Cortex of kidney (tissue), 1 donor: ENCODE measurements at places on chromosomes 3 and 15.

DNA sequence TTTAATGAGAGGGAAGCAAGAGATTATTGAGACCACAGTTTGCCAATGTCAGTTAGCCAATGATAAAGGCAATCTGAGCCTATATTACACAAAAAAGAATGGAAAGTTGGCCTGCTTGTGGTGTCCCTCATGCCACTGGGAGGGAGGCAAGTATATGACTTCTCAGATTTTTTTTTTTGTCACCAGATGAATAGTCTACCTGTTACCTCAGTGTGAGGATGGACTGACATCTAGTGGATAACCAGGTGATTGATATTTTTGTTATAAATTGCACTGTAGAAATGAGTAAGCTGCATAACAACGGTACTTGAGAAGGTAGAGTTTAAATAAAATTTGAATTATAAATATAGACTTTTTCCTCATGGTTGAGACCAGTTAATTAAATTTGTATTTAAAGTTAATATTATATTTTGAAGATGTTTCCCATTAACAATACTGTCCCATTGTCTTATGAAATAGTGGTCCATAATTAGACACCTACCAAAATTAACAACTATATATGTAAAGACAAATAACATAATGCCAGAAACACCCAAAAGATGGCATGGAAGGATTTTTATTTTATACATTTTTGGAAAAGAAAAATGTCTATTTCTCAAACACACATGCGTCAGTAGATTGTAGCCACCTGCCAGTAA is 237.8 kb upstream of the GADL1 start:
- no peak for DNase-seq

GRCh38 chr15:93019090-93019489 is 69.9 kb downstream of the RGMA start:
- no peak for DNase-seq

- DNase-seq, result no peak
These were observed 175.2 kb upstream of the SOX14 start for GRCh38 chr3:137588871-137589270.

GRCh38 chr3:157412323-157412855 is 24.3 kb upstream of the PTX3 start:
- DNase-seq, result no peak

DNA sequence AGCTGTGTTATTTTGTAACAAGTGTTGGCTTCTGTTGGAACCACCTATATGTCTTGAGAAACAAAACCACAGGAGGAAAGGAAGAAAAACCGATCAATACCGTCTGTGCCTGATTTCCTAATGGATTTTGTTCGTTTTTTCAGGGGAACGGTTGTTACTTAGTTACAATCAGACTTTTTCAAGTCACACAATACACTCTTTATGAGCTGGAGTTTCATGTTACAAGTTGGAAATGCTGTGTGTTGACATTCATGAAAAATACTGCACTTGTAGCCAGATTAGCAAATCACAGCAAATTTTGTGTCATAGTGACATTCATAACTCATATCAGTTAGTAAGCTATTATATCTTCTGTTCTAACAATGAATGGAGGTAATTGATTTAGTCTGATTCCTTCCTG is 78.9 kb downstream of the SLTM start:
- DNase-seq, result no peak

DNA sequence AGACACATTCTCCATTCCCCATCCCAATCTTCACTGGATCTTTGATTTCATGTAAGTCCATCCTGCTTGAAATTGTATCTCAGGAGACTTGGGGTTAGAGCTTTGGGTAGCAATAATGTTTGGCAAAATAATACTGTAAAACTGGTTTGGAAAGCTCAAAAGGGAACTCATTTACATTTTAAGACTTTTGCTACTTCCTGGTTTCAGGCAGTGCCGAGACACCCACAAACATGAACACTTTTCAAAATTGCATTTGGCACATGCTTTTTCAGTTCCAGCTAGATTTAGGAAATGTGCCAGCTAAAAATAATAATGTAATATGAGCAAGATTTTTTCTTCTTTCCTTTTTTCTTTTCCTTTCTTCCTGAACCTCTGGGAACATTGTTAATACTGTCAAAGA is 145.7 kb upstream of the CBLB start:
- no peak for DNase-seq

DNA sequence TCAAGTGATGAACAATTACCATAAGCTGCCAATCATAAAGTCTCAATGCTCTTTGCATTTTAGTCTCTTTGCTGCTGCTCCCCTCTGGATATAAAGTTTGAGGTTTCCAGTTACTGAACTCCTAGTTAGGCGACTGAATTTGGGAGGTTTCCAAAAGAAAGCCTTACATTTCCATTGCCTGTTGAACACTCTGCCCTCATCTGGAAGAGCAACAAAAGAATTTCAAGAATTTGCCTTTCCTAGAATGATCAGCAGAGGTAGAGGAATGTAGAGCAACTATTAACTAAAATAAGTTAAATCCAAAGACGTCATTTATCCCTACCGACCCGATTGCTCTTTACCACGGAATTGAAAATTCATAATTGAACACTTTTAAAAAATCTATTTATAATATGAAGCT is 53.4 kb upstream of the PRICKLE2 start:
- no peak for DNase-seq

DNA sequence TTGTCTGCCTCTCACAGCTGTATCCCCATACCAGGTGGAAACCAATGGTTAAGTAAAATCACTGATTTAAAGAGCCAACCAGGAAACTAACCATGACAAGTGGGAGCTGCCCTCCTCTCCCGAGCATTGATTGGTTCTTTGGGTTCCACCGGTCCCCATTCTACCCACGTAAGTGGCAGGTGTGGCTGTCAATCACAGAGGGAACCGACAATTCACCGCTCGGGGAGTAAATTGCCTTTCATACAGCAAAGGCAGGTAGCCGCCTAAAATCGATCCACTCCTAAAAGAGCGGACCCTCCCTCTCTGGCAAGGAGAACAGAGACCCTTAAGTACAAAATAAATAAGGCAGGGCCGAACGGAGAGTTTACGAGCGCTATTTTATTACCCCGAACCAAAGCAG is 1.2 kb downstream of the ERC2 start:
- DNase-seq, result peak; percentile 16

DNA sequence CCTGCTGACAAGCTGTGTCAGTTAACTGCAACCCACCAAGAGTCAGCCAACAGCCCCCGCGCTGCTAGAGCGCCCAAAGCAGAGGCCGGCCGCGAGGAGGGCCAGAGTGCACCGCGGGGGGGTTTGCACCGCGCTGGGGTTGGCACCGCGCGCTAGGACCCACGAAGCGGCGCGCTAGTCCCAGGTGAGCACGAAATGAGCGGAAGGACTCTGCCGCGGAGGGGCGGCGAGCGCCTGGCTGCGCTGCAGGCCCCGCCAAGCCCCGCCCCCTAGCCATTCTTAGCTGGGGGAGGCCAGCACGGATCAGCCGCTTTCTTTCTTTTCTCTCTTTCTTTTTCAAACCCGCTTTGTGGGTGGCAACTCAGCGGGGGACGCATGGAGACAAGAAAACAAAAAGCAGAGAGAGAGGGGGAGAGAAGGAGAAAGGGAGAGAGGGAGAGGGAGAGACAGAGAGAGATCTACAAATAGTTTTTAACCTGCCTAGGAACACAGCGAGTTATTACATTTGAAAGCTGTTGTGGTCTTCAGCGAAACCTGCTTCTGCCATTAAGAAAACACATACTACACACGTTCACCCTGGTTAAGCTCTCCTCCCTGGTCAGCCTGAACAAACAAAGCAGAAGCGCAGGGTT is 6.9 kb upstream of the FOXB1 start:
- no peak for DNase-seq
